ENCODE measurements at places on chromosomes 16 and 17.

DNA sequence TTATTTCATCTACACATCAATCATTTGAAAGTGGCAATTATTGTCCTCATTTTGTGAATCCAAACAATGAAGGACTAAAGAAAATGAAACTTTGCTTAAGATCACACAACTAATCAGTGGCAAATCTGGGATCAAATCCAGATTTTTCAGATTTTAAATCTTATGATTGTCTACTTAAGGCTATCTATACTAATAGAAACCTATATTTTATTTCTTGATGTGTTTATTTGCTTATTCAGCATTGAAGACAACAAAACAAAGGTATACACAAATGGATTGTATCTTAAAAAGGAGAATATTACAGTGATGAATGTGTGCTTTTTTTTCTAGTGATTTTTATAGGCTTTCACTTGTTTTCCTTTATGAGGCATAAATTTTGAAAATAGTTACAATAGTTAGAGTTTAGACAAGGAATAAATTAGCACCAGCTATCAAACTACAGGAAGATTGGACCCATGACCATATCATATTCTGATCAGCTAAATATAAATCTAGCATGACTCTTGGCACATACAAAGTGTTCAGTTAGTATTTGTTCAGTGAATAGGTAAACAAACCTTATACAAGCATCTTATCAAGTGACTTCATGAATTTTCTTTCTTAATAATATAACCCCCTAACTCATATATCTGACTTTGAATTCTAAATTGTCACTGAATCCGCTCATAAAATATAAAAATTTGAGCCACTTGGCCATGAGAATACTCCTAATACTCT lies 20.5 kb downstream of the VMP1 start:
- DNase-seq, result no peak

- no peak for DNase-seq
Observed at GRCh38 chr17:27762527-27763305, 37.6 kb downstream of the NOS2 start.

DNA sequence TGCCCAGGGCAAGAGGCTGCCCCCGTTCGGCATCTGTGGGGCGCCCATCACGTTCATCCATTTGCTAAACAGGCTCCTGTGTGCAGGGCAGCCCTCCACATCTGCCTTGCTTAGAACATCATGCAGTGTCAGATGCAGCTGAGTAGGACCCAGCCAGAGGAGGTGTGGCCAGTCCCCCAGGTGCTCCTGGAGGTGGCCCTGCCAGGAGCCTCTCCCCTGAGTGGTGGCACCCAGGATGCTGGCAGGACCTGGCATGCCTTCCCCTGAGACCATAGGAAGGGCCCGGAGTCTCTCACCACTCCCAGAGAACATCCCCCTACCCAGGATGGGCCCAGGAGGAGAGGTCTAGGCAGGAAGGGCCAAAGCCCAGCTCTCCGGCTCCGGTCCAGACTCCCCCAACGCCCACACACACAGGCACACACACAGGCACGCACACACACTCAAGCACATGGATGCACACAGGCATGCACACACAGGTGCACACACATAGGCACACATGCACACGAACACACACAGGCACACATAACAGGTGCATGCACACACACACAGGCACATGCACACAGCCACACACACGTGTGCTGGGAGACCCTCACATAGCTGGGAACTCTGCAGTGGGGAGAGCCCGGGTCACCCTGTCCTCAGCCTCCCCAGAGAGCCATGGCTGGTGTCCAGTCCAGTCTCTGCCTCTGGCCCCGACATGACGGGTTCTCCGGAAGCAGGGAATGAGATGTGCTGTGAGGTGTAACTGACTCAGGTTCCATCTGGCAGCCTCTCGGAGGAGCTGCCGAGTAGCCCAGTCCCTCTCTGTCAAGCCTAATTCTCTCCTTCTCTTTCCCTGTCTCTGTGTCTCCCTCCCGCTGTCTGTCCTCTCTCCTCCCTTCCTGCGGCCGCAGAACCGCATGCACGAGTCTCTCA lies 74.6 kb downstream of the AMFR start:
- no peak for DNase-seq

- peak; percentile 59 for DNase-seq
Observed at GRCh38 chr17:43540821-43541674, 5.1 kb downstream of the ETV4 start.

GRCh38 chr17:55395803-55396505 lies 25.7 kb downstream of the MMD start:
- DNase-seq, result no peak

- peak; percentile 85 for DNase-seq
Observed at GRCh38 chr16:70653809-70654771, 7.7 kb downstream of the IL34 start.
